HT-29 (cell line): ENCODE measurements at places on chromosomes 5 and 9.

DNA sequence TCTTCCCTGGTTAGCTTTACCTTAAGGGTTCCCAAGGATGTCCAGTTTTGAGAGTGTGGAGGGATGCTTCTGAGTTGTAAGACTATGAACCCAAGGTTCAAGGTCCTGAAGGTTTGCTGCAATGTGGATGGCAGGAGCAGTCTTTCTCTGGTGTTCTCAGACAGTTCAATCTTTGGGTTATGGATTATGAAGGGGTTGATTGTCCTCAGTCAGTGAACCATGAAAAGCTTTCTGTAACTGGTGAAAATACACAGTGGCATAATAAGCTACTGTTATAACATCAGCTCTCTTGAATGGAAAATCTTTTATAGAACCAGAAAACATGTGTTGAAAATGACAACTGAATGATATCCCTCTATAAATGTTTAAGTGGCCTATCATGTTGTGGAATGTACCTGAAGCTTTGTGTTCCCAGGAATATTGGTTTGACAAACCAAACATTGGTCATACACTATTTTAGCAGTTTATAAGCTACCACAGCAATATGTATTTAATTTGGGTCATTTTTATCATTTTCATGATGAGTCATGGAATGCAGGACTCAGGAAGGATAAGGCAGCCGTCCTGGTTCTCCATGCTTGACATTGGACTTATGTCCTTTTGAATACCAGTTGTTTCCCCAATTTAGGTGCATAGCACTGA, 1041.8 kb upstream of the ARRDC3 start:
- no peak for DNase-seq

DNA sequence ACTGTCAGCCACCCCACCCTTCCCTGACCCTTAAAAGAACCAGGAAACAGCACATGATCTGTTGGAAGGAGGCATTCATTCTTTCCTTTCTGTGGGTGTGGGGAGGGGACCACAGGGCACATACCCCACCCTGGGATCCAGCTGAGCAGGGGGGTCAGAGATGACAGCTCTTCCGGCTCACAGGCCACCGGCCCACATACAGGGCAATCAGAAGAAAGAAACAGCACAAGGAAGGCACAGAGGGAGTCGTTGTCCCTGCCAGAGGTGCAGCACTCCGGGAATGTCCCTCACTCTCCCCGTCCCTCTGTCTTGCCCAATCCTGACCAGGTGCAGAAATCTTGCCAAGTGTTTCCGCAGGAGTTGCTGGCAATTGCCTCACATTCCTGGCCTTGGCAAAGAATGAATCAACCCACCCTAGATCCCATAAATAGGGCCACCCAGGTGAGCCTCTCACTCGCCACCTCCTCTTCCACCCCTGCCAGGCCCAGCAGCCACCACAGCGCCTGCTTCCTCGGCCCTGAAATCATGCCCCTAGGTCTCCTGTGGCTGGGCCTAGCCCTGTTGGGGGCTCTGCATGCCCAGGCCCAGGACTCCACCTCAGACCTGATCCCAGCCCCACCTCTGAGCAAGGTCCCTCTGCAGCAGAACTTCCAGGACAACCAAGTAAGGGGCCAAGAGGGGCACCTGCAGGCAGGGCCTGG, at the start of gene LCN2:
LCN2 (plus strand) TSS at position 453 of the 701 bp plus-strand sequence; CDS start at position 526, 73 bp downstream.
- DNase-seq: peak; percentile 96

GRCh38 chr5:9507974-9508373, 37.9 kb downstream of the SEMA5A start:
- no peak for DNase-seq

DNA sequence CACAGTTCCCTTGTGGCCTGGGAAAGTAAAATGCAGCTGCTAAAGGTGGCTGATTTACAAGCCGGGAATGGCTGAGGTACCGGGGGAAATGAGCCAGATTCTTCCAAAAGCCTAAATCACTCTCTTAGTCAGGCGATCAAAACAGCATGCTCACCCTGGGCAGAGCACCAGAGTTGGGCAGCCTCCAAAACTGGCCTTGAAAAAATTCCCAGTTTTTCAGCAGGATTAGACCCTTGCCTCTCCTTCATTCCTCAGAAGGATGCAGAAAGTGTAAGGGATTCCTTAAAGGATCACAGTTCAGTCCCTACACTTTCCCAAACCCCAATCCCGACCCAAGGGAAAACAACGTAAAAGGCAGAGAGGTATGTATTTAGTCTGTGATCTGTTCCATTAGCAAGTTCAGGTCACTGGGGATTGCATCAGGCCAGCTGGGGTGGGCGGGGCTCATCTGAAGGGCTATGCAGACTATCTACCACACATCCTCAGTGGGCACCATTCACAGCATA, 16.9 kb downstream of the TMEM174 start:
- no peak for DNase-seq

- no peak for DNase-seq
Measured at GRCh38 chr5:98483301-98483685, 290.2 kb upstream of the RGMB start.

GRCh38 chr5:74765929-74766328, 988 bp downstream of the GFM2 start:
- no peak for DNase-seq

DNA sequence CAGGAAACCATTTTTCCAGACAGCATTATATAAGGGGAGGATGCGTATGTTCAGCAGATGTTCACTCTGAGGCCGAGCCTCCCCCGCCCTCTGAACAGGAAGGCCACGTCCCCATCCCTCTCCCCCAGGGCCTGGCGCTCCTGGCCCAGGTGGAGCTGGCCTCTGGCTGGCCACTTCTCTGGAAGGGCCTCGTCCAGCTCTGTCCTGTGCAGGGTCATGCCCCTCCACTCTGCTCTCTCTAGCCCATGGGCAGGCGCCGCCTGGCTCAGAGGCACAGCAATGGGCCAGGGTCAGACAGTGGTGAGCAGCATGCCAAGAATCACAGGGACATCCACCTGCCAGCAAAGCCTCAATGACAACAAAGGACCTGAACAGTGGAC, 34.2 kb downstream of the ADAMTS2 start:
- DNase-seq: no peak
